GM23338 (cell line): ENCODE measurements at places on chromosomes 7 and 10. TPM values are rescaled to one million over a fixed set of nuclear protein-coding genes. Genes with fewer than 3 reads are reported as not detected.

LRRC18 gene
- not detected in 2 replicates for total RNA-seq

CCDC172 gene
- 3.8 and 4.6 TPM in 2 replicates for total RNA-seq

CDK14 gene
- 24.0 and 25.9 TPM in 2 replicates for total RNA-seq

SH3PXD2A gene
- 4.6 and 5.0 TPM in 2 replicates for total RNA-seq

GPR26 gene
- 0.04 and 0.07 TPM in 2 replicates for total RNA-seq

LRRC72 gene
- not detected in 2 replicates for total RNA-seq

CFAP70 gene
- 0.08 and 0.17 TPM in 2 replicates for total RNA-seq

NPY gene
- 3.1 TPM in 1 of 2 replicates, not detected in the other for total RNA-seq

SLC18A2 gene
- 7.8 and 8.7 TPM in 2 replicates for total RNA-seq

ZNF485 gene
- total RNA-seq: 7.8 and 11.7 TPM in 2 replicates

RAB19 gene
- total RNA-seq: 5.2 and 15.0 TPM in 2 replicates

CELF2 gene
- 22.5 and 22.9 TPM in 2 replicates for total RNA-seq

CISD1 gene
- 19.9 and 21.2 TPM in 2 replicates for total RNA-seq

TMEM196 gene
- total RNA-seq: not detected in 2 replicates

NCAPG2 gene
- total RNA-seq: 76.5 and 91.2 TPM in 2 replicates

TSPAN12 gene
- total RNA-seq: 11.7 and 14.7 TPM in 2 replicates

SEMA3C gene
- total RNA-seq: 3.1 and 3.5 TPM in 2 replicates

CALML5 gene
- 0.27 TPM in 1 of 2 replicates, not detected in the other for total RNA-seq

SFTPA1 gene
- total RNA-seq: not detected in 2 replicates

PLXDC2 gene
- total RNA-seq: 18.8 and 19.4 TPM in 2 replicates

HOXA11 gene
- total RNA-seq: not detected in 2 replicates

HTR7 gene
- total RNA-seq: 41.0 and 42.2 TPM in 2 replicates
